Panc1 (cell line): ENCODE measurements at places on chromosomes 7 and 10. TPM values are rescaled to one million over a fixed set of nuclear protein-coding genes. Genes with fewer than 3 reads are reported as not detected.

DNA sequence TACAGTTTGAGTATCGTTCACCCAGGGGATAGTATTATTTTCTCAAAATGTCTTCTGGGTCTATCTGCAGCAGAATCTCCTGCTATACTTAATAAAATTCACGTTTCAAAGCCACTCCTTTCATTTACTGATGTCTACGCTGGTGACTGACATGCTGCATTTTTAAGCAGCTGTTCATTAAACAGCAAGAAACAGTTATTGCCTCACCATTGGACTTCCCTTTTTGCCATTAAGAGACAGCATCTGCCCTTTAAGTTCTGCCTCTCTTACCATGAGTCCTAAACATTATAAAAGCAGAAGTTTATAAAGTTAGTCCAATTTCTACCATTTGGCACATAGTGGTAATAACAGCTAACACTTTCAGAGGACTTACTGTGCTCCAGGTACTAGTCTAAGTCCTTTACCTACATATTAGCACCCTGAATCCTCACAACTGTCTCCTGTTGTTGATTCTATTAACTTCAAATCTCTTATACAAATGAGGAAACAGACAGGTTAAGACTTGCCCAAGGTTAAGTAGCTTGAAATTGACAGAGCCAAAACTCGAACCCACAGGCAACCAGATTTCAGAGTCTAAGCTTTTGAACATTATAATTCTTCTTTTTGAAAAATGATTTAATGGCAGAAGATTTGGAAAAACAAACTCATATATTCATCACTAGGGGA is 169.5 kb downstream of the SNX13 start:
- DNase-seq, result no peak

DNAJC12 gene
- 0.44 TPM for total RNA-seq

C10orf95 gene
- total RNA-seq, result 0.21 TPM

PLAC9 gene
- not detected for total RNA-seq

DNAH11 gene
- total RNA-seq, result 0.15 TPM

CCDC172 gene
- not detected for total RNA-seq

DNA sequence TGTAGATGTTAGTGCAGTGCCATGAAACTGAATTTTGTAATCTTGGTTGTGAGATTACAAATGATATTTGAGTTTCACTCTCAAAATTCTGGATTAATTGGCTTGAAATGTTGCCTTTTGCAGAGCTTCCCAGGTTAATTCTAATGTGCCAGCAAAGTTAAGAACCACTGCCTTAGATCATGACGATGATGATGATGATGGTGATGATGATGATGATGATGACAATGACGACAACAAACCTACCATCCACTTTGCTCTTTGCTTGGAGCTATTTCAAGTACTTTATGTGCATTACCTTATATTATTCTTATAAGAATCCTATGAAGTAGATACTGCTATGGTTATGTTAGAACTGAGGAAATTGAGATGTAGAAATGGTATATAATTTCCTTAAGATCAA is 261.6 kb downstream of the CNTNAP2 start:
- DNase-seq, result no peak

DNA sequence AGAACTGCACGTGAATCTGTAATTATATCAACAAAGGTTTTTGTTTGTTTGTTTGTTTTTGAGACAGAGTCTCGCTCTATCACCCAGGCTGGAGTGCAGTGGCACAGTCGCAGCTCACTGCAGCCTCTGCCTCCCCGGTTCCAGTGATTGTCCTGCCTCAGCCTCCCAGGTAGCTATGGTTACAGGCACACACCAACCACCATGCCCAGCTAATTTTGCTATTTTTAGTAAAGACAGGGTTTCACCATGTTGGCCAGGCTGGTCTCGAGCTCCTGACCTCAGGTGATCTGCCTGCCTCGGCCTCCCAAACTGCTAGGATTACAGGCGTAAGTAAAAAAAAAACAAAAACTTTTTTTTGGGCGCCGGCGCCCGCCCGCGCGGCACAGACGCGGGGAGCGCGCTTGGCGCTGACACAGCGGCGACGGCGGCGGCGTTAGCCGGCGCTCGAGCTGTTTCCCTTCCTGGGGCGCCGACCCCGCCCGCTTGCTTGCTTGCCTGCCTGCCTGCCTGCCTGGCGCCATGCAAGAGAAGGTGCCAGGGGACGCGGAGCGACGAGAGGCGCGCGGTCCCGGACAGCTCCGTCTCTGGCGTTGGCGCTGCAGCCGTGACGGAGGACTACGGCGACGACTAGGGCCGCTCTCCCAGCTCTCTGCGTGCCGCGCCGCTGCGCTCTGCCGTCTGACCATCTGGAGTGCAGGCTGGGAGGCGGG is 171.4 kb upstream of the NUPR2 start:
- no peak for DNase-seq

LIPJ gene
- total RNA-seq, result not detected

CHAT gene
- total RNA-seq, result not detected

STEAP1B gene
- total RNA-seq, result 3.3 TPM

DNA sequence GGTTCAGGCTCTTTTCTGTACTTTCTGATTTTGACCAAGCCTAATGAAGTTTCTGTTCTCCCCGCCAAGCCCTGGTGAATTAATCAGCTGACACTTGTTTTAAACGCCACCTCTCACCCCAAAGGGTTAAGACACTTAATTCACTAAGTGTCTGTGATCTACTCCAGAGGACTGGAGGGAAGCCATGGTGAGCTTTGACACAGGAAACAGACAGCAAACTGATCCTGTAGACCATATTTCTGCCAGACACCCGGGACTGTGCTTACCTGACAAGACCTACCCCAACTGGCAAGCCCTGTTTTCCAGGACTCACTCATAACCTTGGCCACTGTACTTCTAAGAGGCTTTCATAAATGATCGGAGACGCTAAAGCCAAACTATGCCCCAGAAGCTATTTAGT is 126.0 kb downstream of the STRA8 start:
- no peak for DNase-seq

CPA1 gene
- total RNA-seq, result 7.6 TPM

EPHA1 gene
- total RNA-seq, result 0.39 TPM

GRCh38 chr7:537911-538634 is 18.4 kb upstream of the PDGFA start:
- peak; percentile 73 for DNase-seq

DNA sequence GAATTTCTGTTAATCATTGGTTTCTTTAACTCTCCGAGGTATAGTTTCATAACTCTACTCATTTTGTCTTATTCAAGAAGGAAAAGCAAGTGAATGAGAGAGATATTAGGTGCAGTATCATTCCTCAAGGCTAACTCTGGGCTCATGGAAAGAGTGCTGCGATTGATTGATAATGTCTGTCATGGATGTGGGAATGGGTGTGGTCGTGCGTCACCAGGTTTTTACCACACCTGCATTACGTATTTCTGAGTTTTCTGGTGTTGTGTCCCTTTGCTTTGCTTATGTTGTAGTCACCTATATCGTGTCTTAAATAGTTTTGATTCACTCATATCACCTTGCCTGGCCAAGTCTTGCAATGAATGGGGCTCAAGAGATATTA is 44.9 kb upstream of the ZNF438 start:
- DNase-seq, result no peak

GRCh38 chr7:134532180-134532953 is 5.0 kb downstream of the AKR1B10 start:
- no peak for DNase-seq

GRCh38 chr10:76415554-76415953 is 984.1 kb downstream of the LRMDA start:
- no peak for DNase-seq

DNA sequence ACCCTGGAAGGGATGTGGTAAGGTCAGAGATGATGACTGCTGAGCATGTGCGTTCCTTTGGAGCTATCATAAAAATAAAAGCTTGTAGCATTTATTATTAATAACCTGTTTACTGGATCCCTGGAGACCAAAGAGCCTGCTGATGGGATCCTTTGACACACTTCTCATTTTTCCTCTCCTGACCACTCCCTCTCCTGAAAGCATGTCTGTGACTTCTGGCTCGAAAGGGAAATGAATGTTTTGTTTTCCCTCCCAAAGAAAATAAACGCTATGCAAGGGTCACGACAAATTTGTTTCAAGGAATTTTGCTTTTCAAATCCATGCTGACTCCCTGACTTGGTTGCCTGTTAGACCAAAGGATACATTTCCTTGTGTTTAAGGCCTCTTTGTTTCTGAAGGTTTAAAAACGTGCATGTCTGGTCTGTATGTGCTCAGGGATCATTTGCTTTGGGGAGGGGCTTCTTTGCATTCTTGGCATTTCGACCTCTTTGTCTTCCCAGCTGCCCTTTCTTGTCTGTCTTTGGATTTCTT is 185.1 kb upstream of the AGK start:
- DNase-seq, result no peak

ADGRA1 gene
- 0.05 TPM for total RNA-seq

DNA sequence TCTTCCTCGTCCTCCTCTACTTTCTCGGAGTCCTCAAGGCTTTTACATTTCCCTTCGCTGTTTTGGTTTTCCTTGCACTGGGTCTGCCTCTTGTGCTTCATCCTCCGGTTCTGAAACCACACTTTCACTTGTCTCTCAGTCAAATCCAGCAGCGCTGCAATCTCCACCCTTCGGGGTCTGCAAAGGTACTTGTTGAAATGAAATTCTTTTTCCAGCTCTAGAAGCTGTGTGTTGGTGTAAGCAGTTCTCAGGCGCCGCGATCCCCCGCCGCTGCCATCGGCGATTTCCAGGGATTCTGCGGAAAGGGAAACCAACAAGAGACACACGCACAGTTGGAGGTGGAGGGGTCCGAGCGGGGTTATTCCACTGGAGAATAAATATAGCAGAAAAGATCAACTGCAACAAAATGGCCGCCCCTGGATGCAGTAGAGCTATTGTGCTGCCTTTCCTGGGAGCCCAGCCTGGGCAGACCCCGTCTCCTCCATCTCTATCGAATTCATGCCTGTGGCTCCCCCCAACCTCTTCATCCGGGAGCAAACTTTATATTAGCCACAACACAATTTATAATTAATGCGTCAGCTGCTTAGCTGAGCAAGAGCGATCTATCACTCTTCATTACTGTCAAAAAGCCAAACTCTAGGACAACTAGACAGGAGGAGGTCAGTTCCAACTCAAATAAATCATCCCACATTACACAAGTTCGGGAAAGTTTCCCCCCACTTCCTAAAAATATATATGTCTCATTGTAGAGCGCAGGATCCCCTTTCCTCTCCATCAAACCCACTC is 1.1 kb downstream of the HOXA2 start:
- no peak for DNase-seq

SEC31B gene
- 17.8 TPM for total RNA-seq

ITPRID1 gene
- not detected for total RNA-seq

DNA sequence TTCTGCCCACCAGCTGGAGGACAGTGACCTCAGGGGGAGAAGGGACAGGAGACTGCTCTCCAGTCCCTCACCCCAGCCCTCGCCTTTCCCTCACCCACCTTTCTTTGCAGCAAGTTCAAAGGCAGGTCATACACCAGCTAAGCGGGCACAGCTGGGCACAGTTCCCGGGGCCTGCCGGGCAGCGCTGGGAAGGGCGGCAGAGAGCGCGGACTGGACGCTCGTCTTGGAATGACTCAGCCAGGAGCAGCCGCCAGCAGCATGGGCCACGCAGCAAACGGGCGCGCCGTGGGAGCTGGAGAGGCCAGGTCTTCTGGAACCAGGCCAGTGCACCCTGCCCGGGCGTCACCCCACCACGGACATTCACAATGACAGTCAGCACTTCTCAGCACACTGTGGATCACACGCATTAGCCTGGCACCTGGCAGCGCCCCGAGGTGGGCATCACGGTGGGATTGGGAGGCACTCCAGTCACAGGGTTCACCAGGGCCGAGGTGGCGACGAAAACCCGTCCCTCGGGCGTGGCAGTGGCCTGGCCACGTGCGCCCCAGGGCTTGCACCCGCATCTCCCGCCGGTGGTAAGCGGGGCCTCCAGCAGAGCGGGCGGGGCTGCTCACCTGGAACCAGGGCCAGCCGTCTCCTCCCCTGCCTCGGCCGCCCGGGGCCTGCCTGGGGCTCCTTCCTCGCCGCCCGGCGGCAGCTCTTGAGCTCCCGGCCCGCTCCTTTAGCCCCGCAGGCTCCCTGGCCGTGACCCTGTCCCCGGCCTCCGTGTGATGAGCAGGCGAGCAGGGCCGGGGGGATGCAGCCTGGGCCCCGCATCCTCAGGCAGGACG is 29.0 kb upstream of the WDFY4 start:
- peak; percentile 20 for DNase-seq

GIMAP2 gene
- total RNA-seq, result 1.5 TPM

- peak; percentile 35 for DNase-seq
Measured at GRCh38 chr7:40232242-40232893, 97.6 kb downstream of the SUGCT start.

SFTPA1 gene
- total RNA-seq, result 3.8 TPM

- no peak for DNase-seq
Measured at GRCh38 chr7:30163231-30163894, 28.6 kb downstream of the MTURN start.

GRCh38 chr10:86229376-86229775 is 137.2 kb downstream of the GRID1 start:
- no peak for DNase-seq

- DNase-seq, result no peak
Measured at GRCh38 chr7:90320801-90321494, at the start of gene FAM237B. FAM237B (minus strand) TSS chr7:90321304; CDS start chr7:90319748, 1,556 bp downstream.

- DNase-seq, result no peak
Measured at GRCh38 chr10:121096617-121097431, 245.7 kb downstream of the WDR11 start.

DNA sequence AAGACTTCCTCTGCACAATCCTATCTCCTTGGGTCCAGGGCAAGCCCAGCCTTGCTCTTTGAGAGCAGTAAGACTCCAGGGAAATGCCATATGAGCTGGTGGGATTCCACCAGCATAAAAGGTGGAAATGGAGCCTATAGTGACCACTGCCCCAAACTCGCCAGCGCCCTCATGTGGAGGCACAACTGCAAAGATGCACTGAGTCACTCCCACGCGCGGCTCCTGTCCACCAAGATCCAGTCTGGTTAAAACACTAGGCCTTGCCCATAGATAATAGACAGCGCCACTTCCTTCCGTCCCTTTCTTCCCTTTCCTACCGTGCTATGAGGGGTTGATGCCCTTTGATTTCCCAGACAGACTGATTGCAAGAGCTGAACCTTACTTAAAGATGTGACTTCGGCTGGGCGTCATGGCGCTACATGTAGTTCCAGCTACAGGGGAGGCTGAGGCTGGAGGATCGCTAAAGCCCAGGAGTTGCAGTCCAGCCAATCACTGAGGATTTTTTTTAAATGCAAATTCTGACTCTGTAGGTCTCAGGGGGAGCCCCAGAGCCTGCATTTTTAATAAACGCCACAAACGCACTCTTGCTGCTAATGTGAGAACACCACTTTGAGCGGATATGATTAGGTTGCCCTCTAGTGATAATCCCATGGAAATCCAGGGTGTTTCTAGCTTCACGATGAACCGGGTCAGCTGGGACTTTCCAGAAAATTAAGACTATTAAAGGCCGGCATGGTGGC is 136.5 kb downstream of the EPC1 start:
- no peak for DNase-seq

- DNase-seq, result no peak
Measured at GRCh38 chr7:101216860-101217387, 457 bp downstream of the PLOD3 start.
